ENCODE measurements at places on chromosomes 1 and 21. TPM values are rescaled to one million over a fixed set of nuclear protein-coding genes. Genes with fewer than 3 reads are reported as not detected.

The CRYZ gene
- 46.7 TPM for total RNA-seq

The CHI3L2 gene
- 13.9 TPM for total RNA-seq

The COA7 gene
- total RNA-seq, result 18.9 TPM

The QSOX1 gene
- total RNA-seq, result 802 TPM

The CD53 gene
- not detected for total RNA-seq

The OR2L5 gene
- not detected for total RNA-seq

The POGZ gene
- total RNA-seq, result 37.4 TPM

The PLA2G2F gene
- total RNA-seq, result not detected

The RIT1 gene
- 33.6 TPM for total RNA-seq

The GCSAML gene
- 0.13 TPM for total RNA-seq

The PROX1 gene
- total RNA-seq, result 0.07 TPM

The PTAFR gene
- 0.03 TPM for total RNA-seq
